Mesothelial cell of epicardium (in vitro differentiated cells): ENCODE measurements at places on chromosomes 4 and X.

GRCh38 chrX:134692990-134693389 lies 34.7 kb upstream of the PLAC1 start:
- DNase-seq = no peak

- no peak for DNase-seq
Observed at GRCh38 chrX:153602601-153603000, 3.7 kb upstream of the CCNQ start.

- no peak for DNase-seq
Observed at GRCh38 chr4:101005659-101006058, 341.7 kb downstream of the PPP3CA start.

- no peak for DNase-seq
Observed at GRCh38 chr4:100984901-100985300, 362.4 kb downstream of the PPP3CA start.

DNA sequence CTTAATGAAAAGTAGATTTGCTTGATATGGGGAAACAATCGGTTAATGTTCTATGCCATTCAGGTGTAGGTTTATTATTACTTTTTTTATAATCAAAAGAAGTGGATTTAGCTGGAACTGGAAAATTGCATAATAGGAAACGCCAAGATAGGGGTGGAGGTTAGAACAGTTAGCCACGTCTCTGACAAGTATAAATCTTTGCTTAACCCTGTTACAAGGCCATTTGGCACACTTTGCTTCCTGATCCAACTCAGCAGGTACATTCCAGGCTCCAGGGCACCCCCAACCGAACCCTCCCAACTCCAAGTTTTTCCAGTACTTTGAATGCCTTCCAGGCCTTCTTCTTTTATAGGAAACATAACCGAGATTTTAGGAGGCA lies 50.6 kb upstream of the ACSL4 start:
- no peak for DNase-seq

DNA sequence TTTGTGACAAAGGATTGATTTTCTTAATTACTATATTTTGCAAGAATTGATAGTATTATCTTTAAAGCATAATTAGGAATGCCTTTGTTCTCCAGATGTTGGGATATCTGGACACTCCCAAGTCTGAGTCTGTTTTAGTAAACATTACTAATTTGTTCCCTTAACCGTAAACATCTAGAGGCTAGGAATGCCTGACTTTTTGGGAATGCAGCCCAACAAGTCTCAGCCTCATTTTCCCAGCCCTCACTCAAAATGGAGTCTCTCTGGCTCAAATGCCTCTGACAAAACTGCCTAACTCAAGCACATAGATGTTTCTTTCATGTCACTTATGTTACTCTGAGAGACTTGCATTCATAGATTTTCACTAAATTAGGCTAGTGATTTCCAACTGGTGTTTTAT lies 297.0 kb upstream of the CLNK start:
- no peak for DNase-seq

- DNase-seq = no peak
Observed at GRCh38 chr4:55927803-55928437, 20.8 kb upstream of the CEP135 start.

DNA sequence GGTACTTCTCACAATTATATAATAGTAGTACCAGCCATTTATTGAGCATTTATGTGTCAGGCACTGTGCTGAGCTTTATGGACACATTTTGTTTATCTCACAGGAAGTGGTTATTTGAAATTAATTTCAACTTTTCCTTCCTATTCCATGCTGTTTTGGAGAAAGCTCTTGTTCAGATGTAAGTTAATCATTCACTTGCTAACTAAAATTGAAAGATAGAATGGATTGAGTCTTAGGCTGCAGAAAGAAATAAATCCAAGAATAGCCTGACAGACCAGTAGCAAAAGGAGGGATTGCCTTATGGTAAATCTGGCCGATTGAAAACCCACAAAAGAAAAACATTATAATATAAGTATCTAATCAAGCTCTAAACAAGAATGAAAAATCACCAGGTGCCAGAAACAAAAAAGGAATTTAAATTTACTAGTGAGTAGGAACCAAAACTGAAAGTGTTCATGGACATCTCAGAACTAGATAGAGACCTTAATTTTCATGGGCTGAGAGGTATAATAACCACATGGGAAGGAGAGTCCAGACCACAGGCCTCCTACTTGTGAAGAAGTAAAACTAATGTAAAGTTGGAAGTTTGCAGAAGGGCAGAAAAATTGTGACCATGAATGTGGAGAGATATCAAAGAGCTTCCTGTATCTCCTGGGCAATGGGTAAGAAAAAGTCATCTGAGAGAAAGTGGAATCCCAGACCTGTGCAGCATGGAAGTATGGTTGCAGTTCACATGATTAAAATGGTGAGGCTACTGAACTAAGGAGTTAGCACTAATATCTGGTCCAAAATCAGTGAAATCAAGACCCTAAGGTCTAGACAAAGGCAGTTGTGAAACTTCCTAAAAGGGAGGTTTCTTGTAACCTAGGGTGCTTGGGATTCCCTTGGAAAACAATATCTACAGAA lies 38.0 kb downstream of the RADX start:
- no peak for DNase-seq

- DNase-seq = no peak
Observed at GRCh38 chrX:133670383-133670782, 255.1 kb upstream of the GPC4 start.

- no peak for DNase-seq
Observed at GRCh38 chrX:105647749-105648148, 174.6 kb upstream of the NRK start.

DNA sequence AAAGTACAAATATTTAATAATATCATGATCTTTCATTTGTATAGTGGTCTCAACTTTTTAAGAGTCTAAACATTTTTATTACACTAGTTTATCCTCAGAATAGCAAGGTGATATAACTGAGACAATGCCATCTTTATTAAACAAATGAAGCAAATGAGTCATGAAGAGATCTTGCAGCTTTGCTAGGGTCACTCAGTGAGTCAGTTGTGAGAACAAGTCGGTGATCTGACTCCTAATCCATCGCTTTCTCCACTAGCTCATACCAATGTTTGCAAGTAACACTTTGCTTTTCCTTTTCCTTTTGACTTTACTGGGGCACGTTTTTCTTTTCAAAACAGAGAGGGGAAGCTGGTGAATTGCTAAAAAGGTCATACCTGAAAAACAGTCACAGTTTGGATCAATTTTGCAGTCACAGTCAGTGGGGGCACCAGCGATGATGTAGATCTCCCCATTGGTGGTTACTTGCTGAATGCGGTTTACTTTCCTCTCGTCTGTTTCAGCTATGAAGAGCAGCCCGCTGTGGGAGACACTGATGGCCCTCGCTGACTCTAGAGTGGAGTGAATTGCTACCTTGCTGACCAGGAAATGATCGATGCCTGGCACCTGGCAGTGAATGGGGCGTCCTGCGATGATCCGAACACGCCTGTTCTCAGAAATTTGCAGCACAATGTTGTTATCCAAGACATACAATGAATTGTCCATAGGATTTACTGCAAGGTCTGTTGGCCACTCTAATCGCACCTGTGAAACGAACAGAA lies 75.7 kb downstream of the SH2D1A start:
- DNase-seq = no peak

DNA sequence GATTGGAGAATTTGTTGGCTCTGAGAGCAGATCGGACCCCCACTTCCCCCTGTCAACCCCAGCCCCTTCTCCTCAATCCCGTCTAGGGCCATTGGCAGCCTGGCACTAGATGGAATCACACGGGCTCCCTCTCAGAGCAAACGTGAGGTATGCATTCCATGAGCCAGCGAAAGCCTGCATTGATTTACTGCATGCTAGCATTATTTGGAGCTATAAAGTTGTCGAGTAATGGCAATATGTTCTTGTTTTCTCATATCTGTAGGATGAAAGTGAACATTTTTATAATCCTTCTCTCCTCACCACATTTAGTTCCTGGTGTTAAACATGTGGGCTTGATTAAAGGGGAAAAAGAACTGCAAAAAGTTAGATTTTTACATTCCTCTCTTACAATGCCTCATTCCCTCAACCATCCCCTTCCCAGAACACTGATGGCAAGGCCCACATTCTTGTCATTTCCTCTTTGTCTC lies 159.2 kb downstream of the SPRY1 start:
- no peak for DNase-seq

DNA sequence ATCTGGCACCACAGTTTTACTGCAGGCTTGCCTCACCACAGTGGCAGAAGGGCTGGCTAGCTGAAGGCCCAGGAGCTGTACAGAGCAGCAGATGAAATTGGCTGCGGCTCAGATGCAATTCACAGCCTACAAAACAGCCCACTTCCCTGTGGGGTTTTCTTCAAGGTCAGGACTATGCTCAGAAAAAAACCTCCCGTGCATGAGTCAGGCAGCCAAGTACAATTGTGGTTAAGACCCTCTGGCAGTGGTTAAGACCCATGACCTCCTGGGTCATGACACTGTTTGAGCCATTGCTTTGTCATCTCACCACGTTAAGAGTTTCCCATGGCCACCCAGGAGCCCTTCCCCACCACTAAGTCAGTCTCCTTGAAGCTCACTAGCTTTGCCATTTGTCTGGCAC lies 276.3 kb downstream of the HNRNPD start:
- no peak for DNase-seq

GRCh38 chrX:15761564-15762191 lies 23.6 kb downstream of the CA5B start:
- DNase-seq = no peak

DNA sequence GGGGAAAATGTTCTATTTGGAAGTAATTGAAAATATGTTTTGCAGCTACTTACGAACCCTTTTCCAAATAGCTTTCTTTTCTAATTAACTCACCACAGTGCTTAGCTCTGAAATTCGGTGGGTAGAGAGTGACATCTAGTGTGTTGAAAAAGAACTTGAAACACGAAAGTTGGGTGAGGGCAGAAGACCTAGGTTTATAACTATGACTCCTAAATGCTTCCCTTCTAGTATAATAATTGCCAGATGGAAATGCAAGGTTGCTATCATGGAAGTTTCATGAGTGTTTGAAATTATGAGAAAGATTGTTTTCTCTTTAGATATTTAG lies 77.3 kb upstream of the NOCT start:
- DNase-seq = no peak

DNA sequence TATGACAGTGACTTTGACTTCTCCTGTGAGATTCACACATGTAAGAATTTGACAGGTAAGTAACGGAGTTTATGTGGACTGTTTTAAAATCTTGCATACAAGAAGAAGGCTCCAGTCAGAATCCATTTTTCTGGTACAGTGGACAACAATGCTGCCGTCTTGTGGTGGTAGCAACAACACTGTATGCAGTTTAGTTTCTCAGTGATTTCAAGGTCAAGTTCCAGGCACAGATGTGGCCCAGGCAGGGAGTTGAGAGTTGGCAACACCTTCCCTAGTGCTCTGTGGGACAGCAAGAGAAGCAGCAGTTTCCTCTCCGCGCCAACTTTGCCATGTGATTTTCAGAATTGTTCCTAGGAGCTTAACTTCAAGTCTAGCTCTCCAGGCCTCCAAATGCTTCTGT lies 56.0 kb upstream of the STPG2 start:
- no peak for DNase-seq

GRCh38 chrX:139126493-139126892 lies 404.0 kb upstream of the F9 start:
- DNase-seq = no peak

GRCh38 chr4:124167602-124168001 lies 544.9 kb downstream of the ANKRD50 start:
- DNase-seq = no peak

GRCh38 chr4:814312-814850 lies 11.5 kb downstream of the CPLX1 start:
- no peak for DNase-seq

- no peak for DNase-seq
Observed at GRCh38 chr4:102734591-102735385, 26.0 kb downstream of the MANBA start.

GRCh38 chrX:6228720-6229119 lies at the start of gene NLGN4X:
Gene NLGN4X, minus strand, starts transcription at chrX:6228867. Its CDS starts 77,401 bp downstream, at chrX:6151466.
- DNase-seq = no peak

DNA sequence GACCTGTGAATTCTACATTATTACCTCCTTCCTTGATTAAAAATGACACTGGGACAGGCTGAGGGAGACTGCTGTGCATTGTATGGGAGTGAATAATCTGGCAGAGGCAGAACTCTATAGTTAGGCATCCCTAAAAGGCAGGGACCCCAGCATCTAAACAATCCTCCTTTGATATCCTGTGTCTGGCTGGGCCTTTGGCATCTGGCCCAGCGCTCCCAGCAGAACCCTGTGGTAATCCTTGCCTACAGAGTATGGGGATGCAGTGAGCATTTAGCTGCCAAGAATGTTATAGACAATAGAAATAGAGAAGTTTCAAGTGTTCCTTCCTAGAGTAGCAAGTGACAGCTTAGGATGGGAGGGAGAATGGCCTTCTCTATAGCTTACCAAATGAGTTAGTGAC lies 38.5 kb downstream of the ZCCHC12 start:
- no peak for DNase-seq

DNA sequence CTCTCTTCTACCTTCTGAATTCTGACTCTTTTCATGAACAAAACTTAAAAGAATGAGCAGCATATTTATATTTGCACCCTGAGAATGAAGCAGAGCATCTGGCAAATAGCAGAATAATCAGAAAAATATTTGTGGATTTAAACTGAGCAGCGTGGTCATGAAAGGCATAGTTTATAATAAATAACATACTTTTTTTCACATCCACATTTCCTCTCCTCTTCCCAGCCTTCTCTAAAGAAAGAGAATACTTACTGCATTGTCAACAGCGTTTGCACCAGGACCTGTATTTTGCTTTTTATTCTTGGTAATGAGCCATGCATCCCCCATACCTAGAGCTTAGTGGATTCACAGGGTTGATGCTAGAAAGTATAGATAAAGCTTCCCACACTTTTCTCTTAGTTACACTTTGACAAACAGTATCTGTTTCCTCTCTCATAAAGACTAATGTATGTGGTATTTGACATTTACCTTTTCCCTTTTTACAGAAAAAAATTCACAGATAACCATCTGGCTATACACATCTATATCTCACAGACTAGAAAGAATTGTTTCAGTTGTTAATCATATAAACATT lies 131.5 kb downstream of the PRSS12 start:
- DNase-seq = no peak

GRCh38 chr4:20368926-20369325 lies 117.2 kb downstream of the SLIT2 start:
- DNase-seq = no peak

DNA sequence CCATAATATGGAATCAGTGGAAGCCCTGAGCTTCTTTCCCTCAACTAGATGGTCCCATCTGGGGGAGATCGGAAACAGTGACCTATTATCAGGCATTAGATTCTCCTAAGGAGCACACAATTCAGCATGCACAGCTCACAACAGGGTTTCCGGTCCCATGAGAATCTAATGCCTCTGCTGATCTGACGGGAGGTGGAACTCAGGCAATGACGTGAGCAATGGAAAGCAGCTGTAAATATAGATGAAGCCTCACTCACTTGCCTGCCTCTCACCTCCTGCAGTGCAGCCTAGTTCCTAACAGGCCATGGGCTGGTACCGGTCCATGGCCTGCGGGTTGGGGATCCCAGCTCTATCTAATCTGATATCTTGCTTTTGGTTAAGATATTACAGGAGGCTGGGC lies 88.9 kb downstream of the COX7B2 start:
- no peak for DNase-seq

DNA sequence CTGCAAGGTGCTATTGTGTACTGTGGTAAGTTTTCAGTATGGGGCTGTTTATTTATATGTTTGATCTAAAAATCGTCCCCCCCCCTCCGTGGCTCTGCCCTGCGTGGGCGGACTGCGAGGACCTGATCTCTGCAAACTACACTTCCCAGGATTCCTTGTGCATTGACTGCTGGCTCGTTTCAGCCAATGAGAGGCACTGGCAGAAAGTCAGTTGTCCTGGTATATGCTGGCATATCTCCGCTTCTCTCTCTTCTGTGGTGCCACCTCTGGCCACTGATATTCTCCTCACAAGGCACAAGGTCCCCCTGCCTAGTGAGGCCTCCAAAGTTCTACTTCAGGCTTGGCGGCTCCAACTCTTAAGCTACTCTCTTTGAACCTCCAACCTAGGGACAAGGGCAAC lies 168.8 kb upstream of the ZFP42 start:
- no peak for DNase-seq
